Gastroesophageal sphincter (tissue), 4 donors: ENCODE measurements at places on chromosomes 6 and 20.

DNA sequence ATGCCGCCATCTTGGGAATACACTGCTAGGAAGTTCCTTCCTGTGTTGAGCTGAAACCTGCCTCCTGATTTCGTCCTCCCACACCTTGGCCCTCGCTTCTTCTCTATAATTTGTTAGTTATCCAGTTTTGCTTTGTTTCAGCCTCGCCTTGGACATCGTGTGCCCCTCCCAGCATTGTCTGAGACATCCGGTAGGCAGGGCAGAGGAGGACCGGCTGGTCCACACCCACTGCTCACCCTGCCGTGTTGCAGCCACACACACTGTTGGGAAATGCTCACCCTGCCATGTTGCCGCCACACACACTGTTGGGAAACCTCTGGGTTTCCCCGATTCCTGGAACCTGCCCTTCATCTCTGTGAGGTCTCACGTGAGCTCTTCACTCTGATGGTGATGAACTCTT is 105.1 kb downstream of the CDH4 start:
- H3K36me3 ChIP-seq = no peaks in the 10 kb centered on the region
- H3K27ac ChIP-seq = no peak overlapping the region

- H3K4me3 ChIP-seq = no peak overlapping the region
- peaks cover 14% of the 10 kb centered on the region for H3K27me3 ChIP-seq
- no peak for ATAC-seq
- H3K36me3 ChIP-seq = no peaks in the 10 kb centered on the region
- peaks cover 33% of the 10 kb centered on the region for H3K4me1 ChIP-seq
Observed at GRCh38 chr6:6751619-6752023, 163.1 kb downstream of the LY86 start.

- no peaks in the 10 kb centered on the region for H3K36me3 ChIP-seq
- H3K4me1 ChIP-seq = no peaks in the 10 kb centered on the region
- H3K27me3 ChIP-seq = no peaks in the 10 kb centered on the region
- H3K4me3 ChIP-seq = no peak overlapping the region
- H3K27ac ChIP-seq = no peak overlapping the region
Observed at GRCh38 chr6:72916298-72916697, 294.4 kb downstream of the KCNQ5 start.

DNA sequence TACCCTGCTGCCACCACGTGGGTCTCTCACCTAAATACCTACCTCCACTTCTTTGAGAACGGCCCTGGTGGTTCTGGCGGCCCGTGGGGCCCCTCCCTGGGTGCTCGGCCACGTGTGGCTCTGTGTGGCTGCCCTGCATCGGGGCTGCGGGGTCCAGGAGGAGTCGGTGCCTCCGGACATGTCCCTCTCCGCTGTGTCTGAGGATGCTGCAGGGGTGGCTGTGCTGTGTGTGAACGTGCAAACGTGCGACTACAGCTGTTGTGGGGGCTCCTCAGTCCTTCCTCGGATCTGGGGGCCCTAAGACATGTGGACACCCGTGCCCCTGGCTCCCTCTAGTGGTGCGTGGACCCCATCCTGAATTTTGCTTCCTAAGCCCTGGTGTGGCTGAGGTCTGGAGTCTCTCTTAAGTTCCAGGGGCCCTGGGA is 691.8 kb downstream of the QKI start:
- H3K27ac ChIP-seq = no peak overlapping the region
- H3K4me3 ChIP-seq = no peak overlapping the region
- H3K4me1 ChIP-seq = no peaks in the 10 kb centered on the region
- no peak for ATAC-seq

DNA sequence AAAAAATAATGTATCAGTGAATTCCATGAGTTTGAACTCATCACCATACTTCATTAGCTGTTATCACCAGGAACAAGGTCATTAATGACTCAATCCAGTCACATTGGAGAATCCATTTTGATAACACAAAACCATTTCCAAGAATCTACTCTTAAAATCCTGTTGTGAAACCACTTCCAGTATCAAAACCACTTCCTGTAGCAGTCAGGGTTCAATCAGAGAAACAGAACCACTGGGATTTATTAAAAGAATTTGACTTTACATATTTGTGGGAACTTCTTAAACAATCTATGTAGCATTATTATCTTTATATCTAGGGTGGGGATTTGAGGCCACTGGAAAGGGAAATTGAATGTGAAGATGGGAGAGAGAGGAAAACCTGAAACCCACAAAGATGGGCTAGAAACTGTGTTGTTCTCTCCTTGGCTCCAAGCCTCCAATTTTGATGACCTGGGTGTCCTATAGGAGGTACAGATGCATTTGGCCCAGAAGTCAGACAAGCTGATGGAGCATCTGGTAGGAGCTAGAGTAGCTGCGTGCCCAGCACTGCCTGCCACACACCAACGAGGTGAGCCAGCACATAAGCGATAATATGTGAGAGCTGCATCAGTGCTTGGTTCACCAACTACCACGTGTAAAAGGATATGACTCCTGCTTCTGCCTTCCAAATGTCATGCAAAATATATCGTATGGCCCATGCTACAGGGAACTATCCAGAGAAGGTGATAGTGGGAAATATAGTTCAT is 117.0 kb downstream of the TMEM200A start:
- no peak overlapping the region for H3K4me3 ChIP-seq
- no peaks in the 10 kb centered on the region for H3K27me3 ChIP-seq

DNA sequence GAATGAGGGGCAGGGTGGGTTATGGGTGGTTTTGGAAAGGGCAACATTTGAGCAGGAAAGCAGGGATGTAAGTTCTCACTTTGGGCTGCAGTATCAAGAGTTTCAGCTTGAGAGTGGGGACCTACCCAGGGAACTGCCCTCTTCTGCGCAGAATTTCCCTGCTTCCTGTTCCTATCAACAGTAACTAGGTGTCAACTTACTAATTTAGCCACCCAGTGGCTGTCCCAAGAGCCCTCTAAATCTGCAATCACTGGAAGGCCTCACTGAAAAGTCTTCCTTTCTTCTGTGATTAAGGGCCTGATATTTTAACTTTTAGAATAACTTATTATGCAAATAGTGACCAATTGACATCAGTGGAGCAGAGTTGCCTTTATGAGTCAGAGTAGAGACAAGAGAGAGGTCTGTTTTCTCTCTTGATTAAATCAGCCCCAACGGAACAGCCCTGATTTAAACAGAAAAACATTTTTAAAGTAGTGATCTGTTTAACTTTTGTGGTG is 118.2 kb upstream of the RIPOR2 start:
- no peaks in the 10 kb centered on the region for H3K4me1 ChIP-seq
- no peak overlapping the region for H3K4me3 ChIP-seq
- H3K36me3 ChIP-seq = no peaks in the 10 kb centered on the region
- H3K27ac ChIP-seq = no peak overlapping the region

DNA sequence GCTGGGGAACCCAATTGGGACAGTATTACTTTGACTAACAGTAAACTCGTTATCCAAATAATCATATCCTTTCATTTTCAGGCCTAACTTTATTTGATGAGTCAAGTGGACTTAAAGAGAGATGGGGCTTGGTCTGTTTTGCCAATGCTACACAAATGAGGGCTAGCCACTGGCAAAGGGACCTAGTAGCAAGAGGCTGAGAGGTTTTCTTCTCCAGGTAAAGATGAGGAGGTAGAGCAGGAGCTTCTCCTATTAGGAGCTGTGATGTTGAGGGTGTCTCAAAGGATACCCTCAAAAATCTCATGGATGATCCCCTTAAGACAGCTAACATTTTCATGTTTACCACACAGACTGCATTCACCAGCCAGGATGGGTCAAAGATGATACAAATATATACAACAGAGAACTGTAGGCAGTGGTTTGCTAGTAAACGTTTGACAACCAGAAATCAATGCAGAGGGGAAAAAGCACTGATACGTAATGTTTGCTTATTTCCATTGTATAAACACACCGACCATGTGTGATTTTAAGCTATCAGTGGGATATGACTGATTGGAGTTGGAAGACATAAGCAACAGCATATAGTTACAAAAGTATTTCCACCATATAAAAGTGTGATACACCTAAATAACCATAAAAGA is 153.3 kb downstream of the IBTK start:
- H3K27ac ChIP-seq = no peak overlapping the region
- H3K4me1 ChIP-seq = no peaks in the 10 kb centered on the region
- no peaks in the 10 kb centered on the region for H3K36me3 ChIP-seq
- H3K4me3 ChIP-seq = no peak overlapping the region
- H3K27me3 ChIP-seq = no peaks in the 10 kb centered on the region

- no peaks in the 10 kb centered on the region for H3K4me1 ChIP-seq
- H3K4me3 ChIP-seq = peak overlapping the region; percentile 48
- H3K36me3 ChIP-seq = peaks cover 19% of the 10 kb centered on the region
- H3K27ac ChIP-seq = peak overlapping the region; percentile 86
Observed at GRCh38 chr6:5004373-5005037, 668 bp upstream of the RPP40 start.

GRCh38 chr6:95228636-95229035 is 348.7 kb upstream of the MANEA start:
- H3K36me3 ChIP-seq = no peaks in the 10 kb centered on the region
- no peak overlapping the region for H3K4me3 ChIP-seq
- H3K4me1 ChIP-seq = no peaks in the 10 kb centered on the region
- H3K27me3 ChIP-seq = no peaks in the 10 kb centered on the region
- no peak overlapping the region for H3K27ac ChIP-seq

GRCh38 chr6:119628691-119629594 is 279.4 kb upstream of the MAN1A1 start:
- no peaks in the 10 kb centered on the region for H3K4me1 ChIP-seq
- H3K36me3 ChIP-seq = no peaks in the 10 kb centered on the region
- ATAC-seq = no peak
- H3K4me3 ChIP-seq = no peak overlapping the region

DNA sequence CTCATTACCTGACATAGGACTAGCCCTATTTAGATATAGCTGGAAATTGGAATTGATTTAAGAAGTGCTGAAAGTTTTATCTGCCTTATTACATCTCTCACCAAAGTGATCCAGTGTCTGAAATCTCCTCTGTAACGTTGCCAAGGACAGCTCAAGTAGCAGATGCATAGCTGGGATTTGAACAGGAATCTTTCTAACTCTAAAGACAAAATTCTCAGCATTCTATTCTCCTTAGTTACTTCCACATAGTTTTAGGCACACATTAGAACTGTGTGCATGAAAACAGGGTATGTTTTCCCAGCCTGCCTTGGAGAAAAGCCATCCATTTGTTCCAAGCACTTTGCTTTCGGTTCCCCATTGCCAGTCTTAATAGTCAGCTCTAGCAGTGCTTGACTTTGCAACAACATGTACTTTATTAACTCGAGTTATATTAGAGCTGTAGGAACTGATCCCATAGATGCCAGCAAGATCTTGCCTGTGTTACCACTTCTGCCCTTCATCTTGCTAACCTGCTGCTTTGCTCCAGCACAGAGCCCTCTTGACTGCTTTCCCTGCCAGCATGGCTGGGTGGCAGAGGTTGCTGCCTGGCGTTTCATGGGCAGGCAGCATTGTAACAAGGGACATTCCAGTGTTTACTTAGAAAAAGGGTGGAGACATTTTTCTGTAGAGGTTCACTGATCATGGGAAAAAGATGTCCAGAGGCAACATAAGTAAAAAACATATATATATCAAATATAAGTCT is 56.1 kb upstream of the STMND1 start:
- no peak for ATAC-seq
- no peak overlapping the region for H3K27ac ChIP-seq
- no peak overlapping the region for H3K4me3 ChIP-seq
- peaks cover 6% of the 10 kb centered on the region for H3K4me1 ChIP-seq
- no peaks in the 10 kb centered on the region for H3K27me3 ChIP-seq
- no peaks in the 10 kb centered on the region for H3K36me3 ChIP-seq

DNA sequence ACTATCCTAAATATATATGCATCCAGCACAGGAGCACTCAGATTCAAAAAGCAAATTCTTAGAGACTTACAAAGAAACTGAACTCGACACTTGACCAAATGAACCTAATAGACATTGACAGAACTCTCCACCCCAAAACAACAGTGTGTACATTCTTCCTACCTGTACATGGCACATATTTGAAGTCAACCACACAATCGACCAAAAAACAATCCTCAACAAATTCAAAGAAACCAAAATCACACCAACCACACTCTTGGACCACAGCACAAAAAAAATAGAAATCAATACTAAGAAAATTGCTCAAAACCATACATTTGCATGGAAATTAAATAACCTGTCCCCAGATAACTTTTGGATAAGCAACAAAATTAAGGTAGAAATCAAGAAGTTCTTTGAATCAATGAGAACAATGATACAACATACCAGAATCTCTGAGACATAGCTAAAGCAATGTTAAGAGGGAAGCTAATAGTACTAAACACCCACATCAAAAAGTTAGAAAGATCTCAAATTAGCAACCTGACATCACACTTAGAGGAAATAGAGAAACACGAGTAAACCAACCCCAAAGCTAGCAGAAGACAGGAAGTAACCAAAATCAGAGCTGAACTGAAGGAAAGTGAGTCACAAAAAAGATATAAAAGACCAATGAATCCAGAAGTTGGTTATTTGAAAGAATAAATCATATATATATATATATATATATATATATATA is 12.5 kb upstream of the TREM1 start:
- H3K36me3 ChIP-seq = no peaks in the 10 kb centered on the region
- no peak overlapping the region for H3K4me3 ChIP-seq
- no peaks in the 10 kb centered on the region for H3K4me1 ChIP-seq
- no peak overlapping the region for H3K27ac ChIP-seq
- H3K27me3 ChIP-seq = peaks cover 30% of the 10 kb centered on the region
- no peak for ATAC-seq

GRCh38 chr6:2563635-2564034 is 187.1 kb downstream of the MYLK4 start:
- peaks cover 3% of the 10 kb centered on the region for H3K4me1 ChIP-seq
- no peaks in the 10 kb centered on the region for H3K27me3 ChIP-seq
- ATAC-seq = no peak
- H3K27ac ChIP-seq = no peak overlapping the region
- H3K36me3 ChIP-seq = no peaks in the 10 kb centered on the region
- no peak overlapping the region for H3K4me3 ChIP-seq

GRCh38 chr20:43220612-43221011 is 30.9 kb upstream of the PTPRT start:
- no peaks in the 10 kb centered on the region for H3K36me3 ChIP-seq
- H3K4me3 ChIP-seq = no peak overlapping the region
- no peak overlapping the region for H3K27ac ChIP-seq
- ATAC-seq = no peak
- H3K27me3 ChIP-seq = peaks cover 45% of the 10 kb centered on the region

DNA sequence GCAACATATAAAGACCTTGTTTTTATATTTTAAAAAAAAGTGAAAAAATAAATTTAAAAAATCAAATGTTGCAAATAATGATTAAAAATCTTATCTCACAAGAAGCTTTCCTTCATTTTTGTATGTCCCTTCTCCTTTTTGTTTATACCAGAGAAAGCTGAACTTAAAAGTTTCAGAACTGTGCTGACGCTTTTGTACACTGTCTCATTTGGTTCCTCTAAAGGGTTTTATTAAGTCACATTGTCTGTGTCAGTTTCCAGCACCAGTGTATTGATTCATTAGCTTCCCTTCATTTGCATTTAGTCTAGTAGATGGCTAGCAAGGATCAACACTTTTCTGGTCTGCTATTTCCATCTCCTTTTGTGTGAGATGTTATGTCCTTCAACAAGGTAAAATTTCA is 6.7 kb downstream of the PCED1A start:
- no peak for ATAC-seq
- H3K27ac ChIP-seq = no peak overlapping the region
- H3K4me1 ChIP-seq = peaks cover under 1% of the 10 kb centered on the region
- H3K27me3 ChIP-seq = no peaks in the 10 kb centered on the region
- H3K36me3 ChIP-seq = peaks cover 37% of the 10 kb centered on the region

- H3K27me3 ChIP-seq = no peaks in the 10 kb centered on the region
- peaks cover 15% of the 10 kb centered on the region for H3K4me1 ChIP-seq
- no peaks in the 10 kb centered on the region for H3K36me3 ChIP-seq
- no peak overlapping the region for H3K4me3 ChIP-seq
- no peak overlapping the region for H3K27ac ChIP-seq
Observed at GRCh38 chr6:142811923-142812322, 133.1 kb downstream of the HIVEP2 start.

GRCh38 chr6:15408758-15409157 is 162.9 kb downstream of the JARID2 start:
- H3K36me3 ChIP-seq = no peaks in the 10 kb centered on the region
- H3K4me1 ChIP-seq = peaks cover 3% of the 10 kb centered on the region
- ATAC-seq = no peak
- H3K27ac ChIP-seq = no peak overlapping the region
- H3K27me3 ChIP-seq = no peaks in the 10 kb centered on the region
